ENCODE measurements at places on chromosomes 16 and 17.
A peak's percentile ranks its signal among the peaks of the same experiment; 100 is the strongest.

GRCh38 chr17:80782536-80783427 is 208.9 kb upstream of the CHMP6 start:
- no peak for DNase-seq

DNA sequence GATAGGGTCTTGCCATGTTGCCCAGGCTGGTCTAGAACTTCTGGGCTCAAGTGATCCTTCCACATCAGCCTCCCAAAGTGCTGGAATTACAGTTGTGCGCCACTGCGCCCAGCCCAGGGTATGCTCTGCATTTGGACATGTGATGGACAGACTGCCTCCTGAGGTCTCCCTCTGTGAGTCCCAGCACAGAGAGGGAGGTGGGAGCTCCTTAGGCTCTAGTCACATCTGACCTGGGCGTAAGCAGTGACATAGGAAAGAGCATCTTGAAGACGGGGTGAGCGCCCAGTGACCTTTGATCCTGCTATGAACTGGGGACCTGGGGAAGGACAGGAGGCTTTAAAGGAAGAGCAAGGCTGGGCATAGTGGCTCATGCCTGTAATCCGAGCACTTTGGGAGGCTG is 2.2 kb upstream of the GFAP start:
- DNase-seq, result no peak

GRCh38 chr17:82613283-82614094 is 34.8 kb downstream of the WDR45B start:
- DNase-seq, result no peak

DNA sequence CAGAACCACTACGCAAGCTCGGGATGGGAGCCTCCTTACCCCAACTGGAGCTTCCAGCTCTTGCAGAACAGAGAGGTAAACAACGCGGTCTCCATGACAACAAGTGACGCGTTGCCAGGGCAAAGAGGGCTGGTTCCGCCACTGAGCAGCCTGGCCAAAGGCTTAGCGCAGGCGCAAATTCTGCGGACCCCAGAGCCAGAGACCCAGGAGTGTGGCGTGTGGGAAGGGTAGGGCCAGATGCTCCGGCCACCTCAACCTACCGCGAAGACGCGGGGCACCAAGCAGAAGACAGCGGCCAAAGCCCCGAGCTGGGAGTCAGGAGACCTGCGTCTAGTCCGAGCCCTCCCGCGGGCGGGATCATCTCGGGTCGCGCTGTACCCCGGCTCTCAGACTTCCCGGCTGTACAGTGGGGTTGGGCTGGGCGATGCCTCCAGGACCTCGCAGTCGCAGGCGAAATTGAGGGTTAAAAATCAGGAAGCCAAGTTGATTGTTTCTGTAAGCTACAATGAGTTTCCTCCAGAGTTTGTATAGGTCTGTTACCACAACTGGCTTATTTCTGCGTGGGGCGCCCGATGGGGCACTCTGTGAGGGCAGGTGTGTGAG is at the start of gene TEKT1:
Gene TEKT1 (minus strand): TSS at position 69 of the 603 bp plus-strand sequence. CDS start 1,353 bp downstream, outside the sequence.
- DNase-seq, result peak; percentile 43

GRCh38 chr16:16930309-16931000 is 540.3 kb downstream of the XYLT1 start:
- no peak for DNase-seq

DNA sequence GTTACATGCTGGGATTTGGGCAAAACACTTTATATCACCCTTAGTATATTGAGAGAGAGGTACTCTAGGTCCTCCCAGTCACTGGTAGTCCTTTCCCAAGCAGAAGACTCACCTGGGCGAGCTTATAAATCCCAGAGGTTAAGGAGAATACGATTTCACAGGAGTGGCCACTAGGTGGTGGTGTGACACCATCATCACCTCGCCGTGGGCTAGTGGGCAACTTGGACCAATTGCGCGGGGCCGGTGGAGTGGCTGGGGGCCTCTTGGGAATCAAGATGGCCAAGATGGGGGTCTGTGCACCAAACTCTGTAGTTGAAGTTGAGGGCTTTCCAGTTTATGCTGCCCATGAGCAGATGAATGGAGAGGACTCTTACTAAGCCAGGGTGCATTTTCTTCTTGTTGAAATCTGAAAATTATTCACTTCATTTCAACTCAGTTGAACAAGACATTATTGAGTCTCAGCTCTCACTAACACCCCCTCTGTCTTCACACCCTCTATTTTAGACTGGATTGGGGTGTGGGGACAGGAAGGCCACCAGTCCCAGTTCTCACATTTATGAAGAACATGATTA is 38.2 kb upstream of the PIRT start:
- DNase-seq, result no peak

- DNase-seq, result no peak
Measured at GRCh38 chr17:35390156-35390555, 16.7 kb upstream of the SLFN11 start.

DNA sequence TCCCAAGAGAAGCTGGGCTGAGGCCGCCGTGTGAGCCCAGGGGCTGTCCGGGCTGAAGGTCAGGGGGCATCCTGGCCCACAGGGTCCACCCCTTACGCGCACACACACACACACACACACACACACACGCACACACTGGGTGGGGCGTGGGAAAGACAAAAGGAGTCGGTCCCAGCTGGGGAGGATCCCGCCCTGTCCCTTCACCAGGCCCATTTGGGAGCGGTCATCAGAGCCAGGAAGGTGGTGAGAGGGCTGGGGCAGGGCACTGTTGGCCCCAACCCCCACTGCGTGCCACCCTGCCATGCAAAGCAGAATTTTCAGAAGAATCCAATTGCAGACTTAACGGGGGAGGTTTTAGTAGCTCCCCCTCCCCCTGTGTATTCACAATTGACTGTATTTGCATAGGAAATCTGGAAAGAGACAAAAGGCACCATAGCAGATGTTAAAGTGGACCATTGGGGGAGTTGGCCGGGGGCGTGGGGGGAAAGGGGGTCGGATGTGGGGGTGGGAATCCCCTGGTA is 11.3 kb upstream of the CD300A start:
- DNase-seq, result no peak

GRCh38 chr16:15874745-15875314 is 13.6 kb downstream of the CEP20 start:
- no peak for DNase-seq

DNA sequence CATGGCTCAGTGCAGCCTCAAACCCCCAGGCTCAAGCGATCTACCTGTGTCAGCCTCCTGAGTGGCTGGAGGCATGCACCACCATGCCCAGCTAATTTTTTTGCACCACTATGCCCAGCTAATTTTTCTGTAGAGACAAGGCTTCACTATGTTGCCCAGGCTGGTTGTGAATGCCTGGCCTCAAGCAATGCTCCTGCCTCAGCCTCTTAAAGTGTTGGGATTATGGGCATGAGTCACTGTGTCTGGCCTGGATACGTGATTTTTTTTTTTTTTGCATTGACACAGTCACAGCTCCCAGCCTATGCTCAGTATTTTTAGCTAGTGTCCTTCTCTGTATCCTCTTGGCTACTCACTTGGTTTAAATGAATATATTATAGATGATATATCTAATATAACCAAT is 377.0 kb upstream of the TNRC6C start:
- DNase-seq, result no peak

GRCh38 chr16:27290562-27290961 is 22.0 kb upstream of the NSMCE1 start:
- no peak for DNase-seq

GRCh38 chr16:58027161-58027915 is 1.8 kb downstream of the MMP15 start:
- peak; percentile 30 for DNase-seq

DNA sequence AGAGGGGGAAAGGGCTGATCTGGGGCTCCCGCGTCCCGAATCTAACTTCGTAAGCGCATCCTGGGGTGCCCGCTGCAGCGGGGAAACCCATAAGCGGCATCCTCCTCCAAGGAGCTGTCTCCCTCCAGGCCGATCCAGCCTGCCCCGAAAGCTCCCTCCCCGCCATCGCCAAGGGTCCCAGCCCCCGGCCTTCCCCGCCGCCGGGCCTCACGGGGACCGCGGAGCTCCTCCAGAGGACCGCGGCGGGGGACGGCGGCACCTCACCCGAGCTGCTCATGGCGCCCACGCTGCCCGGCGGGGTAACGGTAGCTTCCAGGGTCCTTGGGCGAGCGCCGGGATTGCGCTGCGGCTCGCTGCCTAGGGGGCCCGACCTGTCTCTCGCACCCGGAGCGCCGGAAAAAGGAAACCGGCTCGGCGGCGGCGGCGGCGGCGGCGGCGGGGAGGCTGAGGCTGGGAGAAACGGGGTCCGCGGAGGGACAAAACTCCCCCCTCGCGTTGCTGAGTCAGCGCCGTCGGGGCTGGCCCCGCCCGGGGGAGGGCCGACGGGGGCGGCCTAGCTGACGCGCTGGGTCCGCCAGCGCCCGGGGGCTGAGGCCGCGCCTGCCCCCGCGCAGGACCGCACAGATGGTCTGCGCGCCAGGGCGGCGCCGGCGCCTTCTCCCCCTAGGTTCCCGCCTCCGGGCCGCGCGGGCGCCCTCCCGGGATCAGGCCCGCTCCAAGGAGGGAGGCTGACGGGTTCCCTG is at the start of gene BLMH:
Gene BLMH (minus strand): TSS at position 402 of the 743 bp plus-strand sequence. CDS start 125 bp downstream, at position 277.
- DNase-seq, result no peak

DNA sequence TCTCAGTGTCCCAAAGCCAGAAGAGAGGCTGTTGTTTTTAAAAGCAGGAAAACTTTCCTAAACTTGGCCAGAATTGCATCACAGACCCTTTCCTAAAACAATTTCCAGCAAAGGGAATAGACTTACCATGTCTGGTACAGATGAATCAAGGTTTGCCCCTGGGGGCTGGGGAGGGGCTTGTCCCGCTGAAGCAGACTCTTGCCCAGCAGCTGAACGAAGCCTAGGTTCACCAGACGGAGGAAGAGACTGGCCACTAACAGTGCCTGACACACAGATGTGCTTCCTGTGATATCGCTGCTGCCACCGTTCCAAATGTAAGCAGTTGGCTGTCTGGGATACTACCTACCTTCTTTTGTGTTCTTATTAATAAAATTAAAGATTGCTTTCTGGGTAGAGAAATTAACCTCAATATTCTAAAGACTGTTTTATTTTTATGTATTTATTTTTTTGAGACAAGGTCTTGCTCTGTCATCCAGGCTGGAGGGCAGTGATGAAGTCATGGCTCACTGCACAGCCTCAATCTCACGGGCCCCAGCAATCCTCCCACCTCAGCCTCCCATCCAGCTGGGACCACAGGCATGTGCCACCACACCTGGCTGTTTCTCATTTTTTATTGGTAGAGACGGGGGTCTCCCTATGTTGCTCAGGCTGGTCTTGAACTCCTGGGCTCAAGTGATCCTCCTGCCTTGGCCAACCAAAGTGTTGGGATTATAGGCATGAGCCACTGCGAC is 13.5 kb downstream of the PRCD start:
- DNase-seq, result no peak

- DNase-seq, result no peak
Measured at GRCh38 chr17:81400996-81401722, 5.9 kb downstream of the BAHCC1 start.

DNA sequence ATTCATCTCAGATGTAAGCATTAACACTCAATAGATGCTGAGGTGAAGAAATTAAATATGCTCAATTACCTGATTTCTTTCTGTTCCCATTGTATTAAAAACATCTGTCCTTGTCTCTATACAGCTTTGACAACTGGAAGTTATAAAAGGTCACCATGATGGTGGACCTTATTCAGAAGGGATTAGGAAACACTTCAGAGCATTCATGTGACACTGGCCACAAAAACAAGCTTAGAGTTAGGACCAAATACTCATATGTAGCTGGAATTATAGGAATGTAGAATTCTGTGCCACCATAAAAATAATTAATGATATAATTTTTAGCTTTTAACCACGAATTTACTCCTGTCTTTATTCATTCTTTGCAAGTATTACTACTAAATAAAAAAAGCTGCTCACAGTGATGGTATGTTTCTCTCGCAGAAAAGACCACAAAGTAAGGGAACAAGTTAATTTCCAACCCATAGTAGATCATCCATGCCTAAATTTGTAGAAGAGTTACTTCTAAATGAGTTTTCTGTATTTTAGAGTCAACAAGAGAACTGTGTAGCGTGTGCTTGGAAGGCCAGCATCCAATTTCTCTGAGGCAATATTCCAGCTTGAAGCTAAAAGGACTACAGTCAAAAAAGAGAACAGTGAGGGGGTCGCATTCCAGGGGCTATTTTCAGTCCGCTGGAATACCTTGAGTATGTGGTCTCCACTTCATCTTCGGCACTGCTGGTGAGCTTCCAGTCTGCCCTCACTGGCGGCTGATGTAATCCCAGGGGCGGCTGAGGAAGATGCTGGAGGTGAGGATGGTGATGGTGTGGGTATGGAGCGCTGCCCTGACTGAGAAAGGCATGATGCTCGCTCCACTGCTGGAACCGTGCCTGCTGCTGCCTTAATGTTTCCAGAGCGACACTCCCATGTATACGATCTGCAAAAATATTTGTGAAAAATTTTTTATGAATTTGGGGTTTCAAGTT is 63.7 kb downstream of the CACNG1 start:
- DNase-seq, result no peak

DNA sequence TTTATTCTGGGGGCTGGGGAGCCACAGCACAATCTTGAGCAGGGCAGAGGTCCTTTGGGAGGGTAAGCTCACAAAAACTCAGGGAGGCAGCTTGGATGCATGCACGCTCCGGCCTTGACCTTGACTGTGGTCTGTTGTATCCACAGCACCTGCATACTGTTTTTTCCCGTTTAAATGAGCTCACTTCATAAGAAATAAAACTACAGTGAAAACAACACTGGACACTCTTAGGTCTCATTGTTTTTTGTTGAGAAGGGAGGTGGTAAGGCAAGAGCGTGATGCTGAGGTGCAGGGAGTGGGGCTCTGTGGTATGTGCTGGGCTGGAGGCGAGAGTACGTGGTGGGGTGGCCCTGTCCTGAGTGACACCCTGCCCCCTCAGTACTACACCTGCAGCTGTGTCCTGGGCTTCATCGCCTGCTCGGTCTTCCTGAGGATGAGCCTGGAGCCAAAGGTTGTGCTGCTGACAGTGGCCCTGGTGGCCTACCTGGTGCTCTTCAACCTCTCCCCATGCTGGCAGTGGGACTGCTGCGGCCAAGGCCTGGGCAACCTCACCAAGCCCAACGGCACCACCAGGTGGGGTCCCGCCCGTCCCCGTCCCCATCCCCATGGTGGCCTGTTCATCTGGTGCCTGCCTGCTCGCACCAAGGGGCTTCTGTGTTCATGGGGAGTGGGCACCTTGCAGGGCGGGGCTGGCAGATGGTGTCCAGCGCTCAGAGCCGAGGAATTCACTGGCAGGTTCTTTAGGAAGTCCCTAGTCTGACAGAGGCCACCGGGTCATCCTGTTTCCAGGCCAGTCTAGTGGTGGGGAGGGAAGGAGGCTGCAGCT is 44.2 kb downstream of the ADCY7 start:
- no peak for DNase-seq

DNA sequence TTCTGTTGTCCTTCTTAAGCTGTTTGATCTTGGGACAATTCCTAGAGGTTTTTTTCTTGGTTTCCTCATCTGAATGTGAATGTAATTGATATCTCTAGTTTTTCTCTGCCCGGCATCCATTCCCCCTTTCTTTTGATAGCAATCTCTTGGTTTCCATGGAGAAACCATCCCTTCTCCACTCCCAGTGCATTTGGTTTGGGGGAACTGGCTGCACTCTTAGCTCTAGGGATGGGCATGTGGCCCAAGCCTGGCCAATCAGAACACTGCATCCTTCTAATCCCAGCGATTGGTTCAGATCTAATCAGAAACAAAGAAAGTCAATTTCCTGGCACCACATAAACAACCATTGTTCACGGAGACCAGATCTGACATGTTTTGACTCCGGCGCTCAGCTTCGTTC is 45.1 kb downstream of the IRX3 start:
- DNase-seq, result no peak

GRCh38 chr17:77381185-77381700 is 240.5 kb downstream of the SEC14L1 start:
- DNase-seq, result no peak

Data from NCI-H2029 (cell line).